ENCODE measurements at places on chromosomes 16 and 17. TPM values are rescaled to one million over a fixed set of nuclear protein-coding genes. Genes with fewer than 3 reads are reported as not detected.

DNA sequence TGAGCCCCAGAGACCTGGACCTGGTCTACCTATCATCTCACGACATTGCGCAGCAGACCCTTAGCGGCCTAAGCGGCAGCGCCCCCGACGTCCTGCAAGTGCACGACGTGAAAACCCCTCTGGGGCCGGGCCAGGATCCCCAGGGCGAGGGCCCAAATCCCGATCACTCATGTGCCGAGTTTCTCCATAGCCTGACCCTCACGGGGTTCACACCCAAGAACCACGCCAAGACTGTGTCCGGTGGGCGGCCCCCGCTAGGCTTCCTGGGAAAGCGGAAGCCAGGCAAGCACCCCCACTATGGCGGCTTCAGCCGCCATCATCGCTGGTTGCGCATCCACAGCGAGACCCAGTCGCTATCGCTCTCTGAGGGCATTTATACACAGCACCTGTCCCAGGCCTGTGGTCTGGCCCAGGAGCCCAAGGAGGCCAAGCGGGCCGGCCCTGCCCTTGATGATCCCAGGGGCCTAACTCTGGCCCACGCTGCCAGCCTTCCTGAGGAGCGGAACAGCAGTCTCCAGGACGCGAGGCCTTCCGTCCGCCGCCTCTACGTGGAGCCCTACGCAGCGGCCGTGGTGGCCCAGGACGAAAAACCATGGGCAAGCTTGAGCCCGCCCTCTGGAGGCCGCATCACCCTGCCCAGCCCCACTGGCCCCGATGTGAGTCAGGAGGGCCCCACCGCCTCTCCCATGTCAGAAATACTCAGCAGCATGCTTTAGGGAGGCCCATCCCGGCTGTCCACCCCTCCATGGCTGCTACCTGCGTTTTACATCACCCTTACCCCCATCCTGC, 82.8 kb upstream of the NOG start:
- no peak overlapping the region for H3K4me3 ChIP-seq
- H3K27me3 ChIP-seq = peaks cover 29% of the 10 kb centered on the region
- H3K27ac ChIP-seq = no peak overlapping the region
- no peaks in the 10 kb centered on the region for H3K36me3 ChIP-seq
- H3K4me1 ChIP-seq = no peaks in the 10 kb centered on the region

DNA sequence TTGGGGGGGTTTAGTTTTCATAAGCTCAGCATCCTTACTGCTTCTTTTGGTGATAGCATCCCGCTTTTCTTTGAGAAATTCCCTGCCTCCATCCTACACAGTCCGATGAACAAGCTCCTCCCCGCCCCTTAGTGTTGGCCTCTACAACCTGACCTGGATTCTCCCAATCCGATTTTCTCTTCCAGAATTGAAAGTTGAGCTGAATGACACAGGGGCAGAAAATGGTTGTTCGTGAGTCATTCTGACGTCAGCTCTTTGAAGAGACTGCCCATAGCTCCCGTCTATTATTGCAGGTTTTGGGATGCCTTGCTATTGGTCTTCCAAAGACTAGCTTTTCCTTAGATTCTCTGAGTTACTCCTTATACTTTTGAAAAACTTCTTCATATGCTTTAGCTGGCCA, 279.7 kb downstream of the SLC39A11 start:
- H3K36me3 ChIP-seq = peaks cover 14% of the 10 kb centered on the region
- no peak for DNase-seq
- H3K27ac ChIP-seq = no peak overlapping the region
- no peaks in the 10 kb centered on the region for H3K4me1 ChIP-seq

Gene RCVRN
- total RNA-seq = not detected

Gene ITGB3
- 0.21 TPM for total RNA-seq

Gene TNFRSF17
- total RNA-seq = not detected

Gene CD300A
- total RNA-seq = 2.0 TPM
